Liver (tissue), 10 donors: ENCODE measurements at places on chromosomes 1 and 21.

DNA sequence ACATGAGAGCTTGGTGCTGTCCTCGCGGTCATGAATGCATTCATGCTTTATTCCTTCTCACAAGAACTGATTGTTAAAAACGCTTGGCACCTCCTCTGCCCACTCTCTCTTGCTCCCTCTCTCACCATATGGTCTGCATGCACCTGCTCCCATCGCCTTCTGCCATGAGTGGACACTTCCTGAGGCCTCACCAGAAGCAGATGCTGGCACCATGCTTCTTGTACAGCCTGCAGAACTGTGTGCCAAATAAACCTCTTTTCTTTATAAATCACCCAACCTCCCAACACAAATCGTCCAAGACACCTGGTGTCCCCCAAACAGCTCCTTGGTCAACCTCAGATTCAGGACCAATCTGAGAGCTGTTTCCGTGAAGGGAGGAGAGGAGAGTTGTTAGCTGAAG, 43.3 kb upstream of the PCBP3 start:
- no peak for DNase-seq

DNA sequence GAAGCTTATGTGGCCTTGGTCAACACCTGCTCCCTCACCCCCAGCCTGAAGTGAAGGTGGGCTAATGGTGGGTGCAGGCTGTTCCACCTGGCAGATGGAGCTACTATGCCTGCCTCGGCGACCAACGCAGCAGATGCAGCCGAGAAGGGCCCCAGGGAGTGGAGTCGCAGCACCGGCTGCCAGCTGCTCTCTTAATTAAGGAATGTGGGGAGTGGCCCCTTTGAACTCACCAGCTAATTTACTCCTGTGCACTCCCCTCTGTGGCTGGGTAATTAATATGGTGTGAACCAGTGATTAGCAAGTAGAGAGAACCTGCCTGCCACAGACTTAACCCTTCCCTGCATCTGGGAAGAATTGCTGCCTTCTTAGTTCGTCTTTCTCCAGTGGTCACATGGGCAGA, 3.3 kb upstream of the SLAMF8 start:
- DNase-seq = no peak

GRCh38 chr1:231705806-231706760, 79.5 kb downstream of the DISC1 start:
- DNase-seq = no peak

- DNase-seq = no peak
Measured at GRCh38 chr1:182110635-182111034, 49.1 kb upstream of the ZNF648 start.

DNA sequence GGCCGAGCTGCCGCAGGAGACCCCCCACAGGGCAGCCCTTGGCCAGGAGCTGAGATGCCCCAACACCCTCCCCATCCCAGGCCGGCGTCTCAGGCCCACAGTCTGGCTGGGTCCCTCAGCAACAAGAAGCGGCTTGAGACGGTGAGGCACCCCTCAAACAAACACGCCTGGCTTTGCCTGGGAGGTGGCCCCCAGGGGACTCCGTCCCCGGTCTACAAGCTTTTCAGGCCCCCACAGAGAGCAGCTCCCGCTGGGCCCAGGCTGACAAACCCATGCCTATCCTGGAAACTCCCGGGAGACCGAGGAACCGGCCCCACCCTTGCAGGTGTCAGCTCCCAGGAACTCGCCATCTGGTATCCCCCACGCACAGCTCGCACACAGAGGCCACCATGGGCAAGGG, 67.0 kb downstream of the ARHGEF16 start:
- DNase-seq = no peak
